ENCODE measurements at places on chromosomes 1 and 21.

- peak; percentile 17 for DNase-seq
Observed at GRCh38 chr1:59638231-59638711, 176.5 kb upstream of the HOOK1 start.

GRCh38 chr21:34722684-34723300 is 54.0 kb downstream of the CLIC6 start:
- no peak for DNase-seq

DNA sequence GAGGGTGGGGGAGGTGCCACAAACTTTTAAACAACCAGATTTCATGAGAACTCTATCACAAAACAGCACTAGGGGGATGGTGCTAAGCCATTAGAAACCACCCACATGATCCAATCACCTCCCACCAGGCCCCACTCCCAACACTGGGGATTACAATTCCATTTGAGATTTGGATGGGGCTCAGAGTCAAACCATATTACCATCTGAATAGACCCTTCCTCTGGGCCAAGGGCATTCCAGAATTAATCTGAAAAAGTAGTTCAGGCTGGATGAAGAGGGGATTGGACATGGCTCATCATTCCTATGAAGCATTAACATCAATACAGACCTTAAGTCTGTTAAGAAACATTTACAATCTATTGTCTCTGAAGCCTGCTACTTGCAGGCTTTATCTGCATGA is 149.9 kb upstream of the DNAH14 start:
- DNase-seq: no peak

- no peak for DNase-seq
Observed at GRCh38 chr1:204660509-204660908, 25.0 kb downstream of the LRRN2 start.

- no peak for DNase-seq
Observed at GRCh38 chr1:7261490-7261889, 476.2 kb downstream of the CAMTA1 start.

- no peak for DNase-seq
Observed at GRCh38 chr21:42266971-42267556, 48.1 kb downstream of the ABCG1 start.

GRCh38 chr1:180155182-180155682 is 563 bp downstream of the QSOX1 start:
- DNase-seq: no peak

GRCh38 chr1:205301205-205301821 is 20.2 kb downstream of the NUAK2 start:
- DNase-seq: no peak

- no peak for DNase-seq
Observed at GRCh38 chr1:220880726-220881506, 1.7 kb downstream of the HLX start.

- no peak for DNase-seq
Observed at GRCh38 chr1:12028957-12029511, 9.7 kb downstream of the MIIP start.

GRCh38 chr1:93014168-93014567 is 52.9 kb upstream of the DIPK1A start:
- DNase-seq: no peak

DNA sequence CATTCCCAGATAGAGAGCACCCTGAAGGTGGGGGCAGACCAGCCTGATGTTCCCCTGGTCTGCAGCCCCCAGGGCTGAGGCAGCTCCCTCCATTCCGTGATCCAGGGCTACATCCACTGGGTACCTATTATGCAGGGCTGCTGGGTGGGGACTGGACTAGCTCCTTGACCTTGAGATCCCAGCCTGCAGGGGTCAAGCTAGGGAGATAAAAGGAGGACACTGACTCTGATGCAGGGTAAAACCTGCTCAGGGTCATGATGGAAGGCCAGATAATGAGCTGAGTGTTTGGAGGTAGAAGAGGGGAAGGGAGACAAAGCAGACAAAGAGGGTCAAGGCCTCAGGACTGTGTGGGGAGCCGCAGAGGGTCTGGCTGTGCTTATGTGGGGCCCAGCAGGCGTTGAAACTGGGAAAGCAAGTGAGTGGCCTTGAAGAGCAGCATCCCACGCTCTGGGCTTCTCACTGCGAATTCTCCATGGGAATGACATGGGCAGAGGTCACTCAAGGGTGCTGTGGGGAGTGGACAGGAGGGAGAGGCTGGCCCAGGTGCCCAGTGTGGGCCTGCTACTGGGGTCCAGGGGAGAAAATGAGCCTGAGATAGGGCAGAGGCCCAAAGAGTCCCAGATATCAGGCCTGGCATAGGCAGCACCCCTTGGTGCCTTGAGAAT is 9.7 kb downstream of the FOXO6 start:
- DNase-seq: no peak

Measured in NCI-H446 treated with DMSO at 0.1 percent for 48 hours (cell line).